Stimulated activated CD4-positive, alpha-beta T cell treated with anti-CD3 and anti-CD28 coated beads, Interleukin-4, amount 100 ng/mL, for 4 hours (primary cell): ENCODE measurements at places on chromosomes 6 and 20.

DNA sequence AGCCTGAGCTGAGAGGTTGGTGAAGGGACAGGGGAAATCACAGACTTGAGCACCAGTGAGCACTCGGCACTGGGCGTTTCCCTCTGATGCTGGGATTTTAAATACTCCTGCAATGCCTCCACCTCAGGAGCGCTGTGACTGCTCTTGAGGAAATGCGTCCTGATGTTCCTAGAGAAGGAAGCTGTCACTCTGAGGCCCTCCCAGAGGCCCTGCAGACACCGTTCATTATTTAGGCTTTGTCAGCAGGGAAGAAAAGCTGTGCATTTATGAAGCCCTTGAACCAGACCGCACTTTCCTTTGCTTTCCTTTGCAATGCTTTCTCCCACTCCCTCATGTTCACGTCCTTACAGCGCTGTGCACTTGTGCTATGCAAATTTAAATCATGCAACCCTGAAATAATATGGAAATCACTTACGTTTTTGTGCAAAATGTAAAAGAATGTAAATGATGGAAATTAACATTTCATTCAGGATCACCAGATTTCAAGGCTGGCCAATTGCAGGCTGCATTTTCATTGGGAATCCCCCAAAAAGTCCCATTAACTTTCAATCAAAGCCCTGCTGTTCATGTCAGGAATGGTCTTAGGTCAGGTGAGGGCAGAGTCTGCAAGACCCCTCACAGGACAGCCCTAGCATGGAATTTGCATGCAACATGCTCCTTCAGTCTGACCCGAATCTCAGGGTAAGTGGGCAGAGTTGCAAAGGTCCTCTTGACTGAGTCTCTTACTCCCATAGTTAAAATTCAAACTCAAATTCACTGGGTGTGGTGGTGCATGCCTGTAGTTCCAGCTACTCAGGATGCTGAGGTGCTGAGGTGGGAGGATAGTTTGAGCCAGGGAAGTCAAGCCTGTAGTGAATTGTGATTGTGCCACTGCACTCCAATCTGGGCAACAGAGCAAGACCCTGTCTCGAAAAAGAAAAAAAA lies 45.8 kb upstream of the SYNDIG1 start:
- no peak for DNase-seq

DNA sequence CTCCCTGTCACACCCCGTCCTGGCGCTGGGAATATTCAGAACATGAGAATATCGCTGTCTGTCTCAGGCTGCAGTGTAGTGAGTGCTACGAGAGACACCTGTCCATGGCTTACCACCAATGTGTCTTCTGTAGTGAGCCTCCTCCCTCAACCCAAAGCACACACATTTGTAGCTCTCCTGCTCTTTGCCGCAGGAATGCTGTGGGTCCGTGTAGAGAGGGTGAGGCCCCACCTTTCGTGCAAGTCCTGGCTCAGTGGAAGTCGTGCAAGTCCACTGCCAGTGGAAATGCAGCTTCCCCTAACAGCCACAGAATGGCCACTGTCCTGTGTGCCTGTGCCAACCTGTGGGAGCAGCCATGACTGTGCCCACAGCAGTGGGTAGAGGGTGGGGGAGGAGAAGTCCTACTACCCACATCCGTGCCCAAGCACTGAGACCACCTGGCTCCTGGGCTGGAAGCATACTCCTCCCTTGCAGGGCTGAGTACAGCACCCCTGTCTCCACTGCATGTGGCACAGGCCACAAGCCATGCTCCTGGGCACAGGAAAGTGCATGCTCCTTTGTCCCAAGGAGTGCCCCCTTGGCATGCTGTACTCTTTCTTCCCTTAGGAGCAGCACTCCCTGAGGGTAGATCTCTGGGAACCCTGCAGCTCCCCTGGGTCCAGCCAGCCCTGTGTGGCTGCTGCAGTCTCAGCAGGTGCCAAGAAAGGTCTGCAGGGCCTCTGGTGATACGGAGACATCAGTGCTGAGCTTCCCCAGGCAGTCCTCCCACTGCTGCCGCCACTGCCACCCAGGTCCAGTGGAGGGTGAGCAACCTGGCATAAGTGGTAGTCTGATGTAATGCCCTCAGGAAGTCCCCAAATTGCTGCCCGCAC lies 28.0 kb downstream of the IGF2R start:
- DNase-seq, result no peak

GRCh38 chr6:56902641-56903464 lies 52.1 kb upstream of the BEND6 start:
- DNase-seq, result no peak

DNA sequence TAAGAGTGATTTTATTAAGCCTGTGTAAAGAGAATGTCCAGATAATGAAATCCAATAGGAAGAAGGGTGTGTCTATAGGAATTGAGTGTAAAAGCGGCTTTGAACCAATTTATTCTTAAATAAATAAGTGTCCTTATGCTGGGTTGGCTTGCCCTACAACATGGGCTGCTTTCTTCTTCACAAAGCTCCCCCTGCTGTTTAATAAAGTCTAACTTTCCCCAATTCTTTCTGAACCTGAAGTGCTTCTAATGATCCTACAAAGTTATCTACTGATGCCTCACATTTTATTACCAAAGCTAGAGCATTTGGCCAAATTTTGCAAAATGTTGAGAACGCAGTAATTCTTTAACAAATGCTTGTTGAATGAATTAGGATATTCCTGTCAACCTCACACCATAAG lies 36.3 kb upstream of the SIRT5 start:
- no peak for DNase-seq

- no peak for DNase-seq
Observed at GRCh38 chr6:87483929-87484328, 11.2 kb downstream of the SLC35A1 start.

DNA sequence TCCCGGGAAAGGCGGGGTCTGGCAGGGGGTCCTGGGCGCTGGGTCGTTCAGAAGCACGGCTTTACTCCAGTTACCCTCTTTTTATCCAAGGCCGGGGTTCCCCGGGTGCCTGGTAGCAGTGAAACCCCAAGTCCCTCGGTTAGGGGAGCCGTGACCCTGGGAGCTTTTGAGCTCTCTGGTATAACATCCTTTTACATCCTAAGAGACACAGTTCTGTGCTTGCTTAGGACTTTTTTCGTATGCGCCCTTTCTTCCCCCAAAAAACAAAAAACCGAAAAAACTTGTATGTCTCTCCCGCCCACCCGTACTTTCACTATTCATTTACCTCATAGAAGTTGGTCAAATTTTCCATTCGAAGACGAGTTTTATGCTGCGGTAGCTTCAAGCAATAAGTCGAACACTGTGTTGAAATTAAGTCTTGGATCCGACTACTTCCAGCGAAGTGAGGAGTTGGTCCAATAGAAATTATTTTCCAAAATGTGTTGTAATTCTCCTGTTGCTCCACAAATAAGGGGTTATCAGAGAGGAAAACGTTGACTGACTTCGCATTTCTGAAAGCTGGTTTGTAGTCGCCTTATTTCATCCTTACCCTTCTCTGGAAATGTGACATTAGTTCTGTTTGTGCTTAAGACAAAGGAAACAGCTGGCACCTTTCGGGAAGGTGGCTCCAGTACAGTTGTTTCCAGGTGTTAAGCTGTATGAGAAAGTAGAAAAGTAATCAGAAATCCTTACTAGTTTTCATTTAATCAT lies 816 bp upstream of the MAN1A1 start:
- DNase-seq, result no peak

DNA sequence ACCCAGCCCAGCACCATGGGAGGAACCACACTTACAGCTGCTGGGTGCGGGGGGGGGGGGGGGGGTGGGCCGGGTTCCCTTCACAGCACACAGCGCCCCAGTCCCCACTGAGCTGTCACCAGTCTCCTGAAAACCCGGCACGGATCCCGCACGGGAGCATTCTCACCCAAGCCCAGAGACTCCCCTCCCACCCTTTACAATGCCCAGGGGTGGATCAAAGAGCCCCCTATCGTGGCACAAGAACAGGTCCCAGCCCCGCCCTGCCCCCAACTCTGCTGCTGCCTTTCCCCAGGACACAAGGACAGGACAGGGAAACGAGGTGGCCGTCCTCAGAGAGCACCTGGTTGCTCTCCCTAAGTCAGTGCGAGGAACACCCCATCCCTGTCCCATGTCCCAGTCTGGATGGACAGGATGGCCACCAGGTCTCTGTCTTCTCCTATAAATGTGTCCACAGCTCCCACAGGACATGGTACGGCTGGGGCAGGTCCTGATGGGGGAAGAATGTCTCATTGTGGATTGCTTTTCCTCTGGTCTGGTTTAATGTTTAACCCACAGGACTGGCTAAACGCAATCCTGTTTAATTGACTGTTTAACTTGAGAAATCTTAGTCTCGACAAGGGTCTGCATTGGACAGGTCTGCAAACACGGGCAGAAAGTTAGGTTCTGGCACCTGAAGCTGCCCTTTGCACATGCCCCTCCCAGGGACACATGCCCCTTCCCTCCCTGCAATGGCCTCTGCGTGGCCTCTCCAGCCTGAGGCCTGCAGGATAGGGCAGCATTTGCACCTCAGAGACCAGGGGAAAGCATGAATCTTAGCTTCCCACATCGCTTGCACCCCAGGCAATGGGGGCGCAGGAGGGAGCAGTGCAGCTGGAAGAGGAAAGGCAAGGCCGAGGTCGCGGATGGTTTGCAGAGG lies 45.3 kb downstream of the DACT2 start:
- DNase-seq, result no peak

DNA sequence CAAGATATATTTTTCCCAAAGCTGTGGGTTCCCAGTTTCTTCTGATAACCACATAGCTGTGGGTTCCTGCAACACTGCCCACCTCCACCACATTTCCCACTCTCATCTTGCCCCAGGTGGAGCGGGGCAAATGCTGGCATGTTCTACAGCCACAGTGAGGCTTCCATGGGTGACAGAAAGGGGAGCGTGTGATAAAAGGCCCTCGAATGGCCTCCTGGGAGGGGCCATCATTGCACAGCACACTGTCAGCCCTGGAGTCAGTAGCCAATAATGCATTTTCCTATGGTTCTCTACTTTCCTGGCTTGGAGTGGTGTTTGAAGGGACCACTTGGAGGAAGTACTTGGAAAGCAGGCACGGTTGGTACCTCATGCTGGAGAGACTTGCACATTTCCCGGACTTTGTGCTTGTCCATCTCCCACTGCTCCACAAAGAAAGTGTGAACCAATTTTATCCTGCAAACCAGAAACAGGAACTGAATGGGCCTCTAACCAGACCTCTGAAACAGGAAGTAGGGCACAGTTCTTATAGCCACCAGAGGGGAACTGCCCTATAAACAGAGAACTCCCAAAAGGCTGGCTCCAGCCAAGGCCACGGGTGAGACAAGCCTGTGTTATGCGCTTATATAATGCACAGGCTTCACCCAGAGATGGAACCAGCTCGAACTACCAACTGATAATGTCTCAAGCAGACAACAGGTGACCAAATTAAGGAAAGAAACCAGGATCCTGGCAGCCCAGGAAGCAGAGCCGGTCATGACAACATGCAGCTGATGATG lies 8.6 kb downstream of the MAP3K5 start:
- DNase-seq, result no peak
